Activated naive CD8-positive, alpha-beta T cell treated with anti-CD3 and anti-CD28 coated beads, Interleukin-2, amount 10 ng/mL, durations not matched to agents 7 days and 5 days (primary cell): ENCODE measurements at places on chromosomes 2 and 18. TPM values are rescaled to one million over a fixed set of nuclear protein-coding genes. Genes with fewer than 3 reads are reported as not detected.

DNA sequence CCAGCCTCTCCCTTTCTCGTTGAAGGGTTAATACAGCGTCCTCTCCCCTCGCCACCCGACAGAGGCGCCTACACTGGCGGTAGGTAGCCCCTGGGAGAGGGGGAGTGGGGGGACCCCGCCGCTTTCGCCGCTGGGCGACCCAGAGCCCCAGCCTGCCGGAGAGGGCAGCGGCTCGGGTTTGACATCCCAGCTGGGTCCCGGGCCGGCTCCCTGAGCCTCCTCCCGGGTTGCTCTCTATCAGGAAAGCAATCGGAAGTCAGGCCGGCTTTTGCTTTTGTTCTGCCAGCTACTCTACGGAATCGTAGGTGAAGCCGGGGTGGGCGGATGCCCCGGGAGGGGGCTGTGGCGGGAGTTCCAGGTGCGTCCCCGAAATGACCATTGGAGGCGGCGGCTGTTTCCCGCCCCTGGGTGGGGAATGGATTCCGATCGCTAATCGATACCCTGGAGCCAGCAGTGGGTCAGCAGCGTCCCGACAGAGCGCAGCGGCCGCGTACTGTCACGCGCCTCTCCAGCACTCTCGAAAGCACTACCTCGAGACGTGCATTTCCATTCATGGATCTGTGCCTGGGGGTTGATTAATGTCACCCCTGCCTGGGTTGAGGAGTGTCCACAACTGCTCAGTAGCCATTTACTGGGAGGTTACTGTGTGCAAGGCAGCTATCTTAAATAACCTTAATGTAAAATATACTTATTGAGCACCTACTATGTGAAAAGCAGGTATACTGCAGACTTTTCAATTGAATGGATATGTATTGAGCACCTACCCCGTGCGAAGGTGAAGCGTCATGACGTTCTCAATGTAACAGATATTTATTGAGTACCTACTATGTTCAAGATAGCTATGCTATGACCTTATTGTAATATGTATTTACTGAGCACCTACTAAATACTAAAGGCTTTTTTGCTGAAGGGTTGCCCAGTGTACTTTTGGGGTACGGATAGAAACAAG lies 1.1 kb downstream of the MAPK4 start:
- H3K4me1 ChIP-seq: no peaks in the 10 kb centered on the region
- H3K36me3 ChIP-seq: no peaks in the 10 kb centered on the region
- peaks cover 49% of the 10 kb centered on the region for H3K27me3 ChIP-seq
- no peak overlapping the region for H3K27ac ChIP-seq

GRCh38 chr18:63949068-63949737 lies at the start of gene HMSD:
TSS of gene HMSD (plus strand) at chr18:63949301. CDS start at chr18:63953456, 4,155 bp downstream.
- no peak within 1 kb of the TSS for H3K27ac ChIP-seq
- no peaks in the 10 kb centered on the region for H3K36me3 ChIP-seq
- H3K4me3 ChIP-seq: peak within 1 kb of the TSS; percentile 54
- peaks cover 36% of the 10 kb centered on the region for H3K27me3 ChIP-seq
- DNase-seq: peak; percentile 53

- no peak overlapping the region for H3K4me3 ChIP-seq
- H3K36me3 ChIP-seq: peaks cover 8% of the 10 kb centered on the region
- no peak for DNase-seq
- no peak overlapping the region for H3K27ac ChIP-seq
Measured at GRCh38 chr2:143957321-143957720, 562.6 kb downstream of the ZEB2 start.

DNA sequence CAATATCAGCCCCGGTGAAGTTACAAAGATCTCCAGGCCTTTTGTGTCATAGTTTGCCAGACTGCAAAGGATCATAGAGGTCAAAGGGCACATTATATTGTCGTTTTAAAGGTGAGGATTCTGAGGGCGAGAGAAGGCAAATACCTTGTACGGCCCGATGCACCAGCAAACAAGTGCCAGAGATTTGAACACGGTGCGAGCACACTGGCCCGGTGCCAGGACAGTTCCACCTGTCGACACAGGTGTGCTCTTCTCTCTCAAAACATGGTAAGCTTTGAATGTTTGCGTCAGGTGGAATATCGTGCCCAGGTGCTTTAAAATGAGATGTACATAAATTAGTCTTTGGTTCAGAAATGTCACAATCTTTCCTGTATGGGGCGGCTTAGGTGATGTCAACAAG lies 776.1 kb upstream of the ID2 start:
- H3K36me3 ChIP-seq: peaks cover 3% of the 10 kb centered on the region
- H3K4me1 ChIP-seq: peaks cover 4% of the 10 kb centered on the region
- no peak overlapping the region for H3K27ac ChIP-seq
- DNase-seq: no peak
- H3K27me3 ChIP-seq: peaks cover 3% of the 10 kb centered on the region

GRCh38 chr18:79558196-79558932 lies 121.2 kb upstream of the CTDP1 start:
- H3K27me3 ChIP-seq: peaks cover 3% of the 10 kb centered on the region
- H3K27ac ChIP-seq: peak overlapping the region; percentile 16
- H3K4me3 ChIP-seq: no peak overlapping the region

GRCh38 chr2:112795774-112796173 lies 11.5 kb upstream of the IL1A start:
- H3K27me3 ChIP-seq: peaks cover 3% of the 10 kb centered on the region
- peaks cover 17% of the 10 kb centered on the region for H3K36me3 ChIP-seq
- H3K4me1 ChIP-seq: peaks cover 37% of the 10 kb centered on the region
- H3K27ac ChIP-seq: no peak overlapping the region

DNA sequence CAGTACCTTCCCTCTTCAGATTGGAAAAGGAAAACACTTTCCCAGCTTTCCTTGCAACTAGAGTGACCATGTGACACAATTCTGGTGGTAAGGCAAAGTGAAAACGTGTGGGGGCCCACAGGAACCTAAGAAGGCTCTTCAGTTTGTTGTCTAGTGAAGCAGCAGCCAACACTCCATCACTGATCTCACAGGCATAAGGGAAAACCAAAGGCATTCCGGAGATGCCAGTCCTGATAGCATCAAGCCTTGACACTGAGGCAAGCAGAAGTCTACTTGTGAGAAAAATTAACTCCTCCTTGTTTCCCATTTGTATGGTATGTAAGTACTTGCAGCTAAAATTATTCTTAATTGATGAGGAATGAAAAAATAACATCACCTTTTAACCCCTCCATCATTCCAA lies 88.3 kb downstream of the ETAA1 start:
- no peaks in the 10 kb centered on the region for H3K27me3 ChIP-seq
- H3K27ac ChIP-seq: no peak overlapping the region
- no peaks in the 10 kb centered on the region for H3K36me3 ChIP-seq
- H3K4me1 ChIP-seq: peaks cover 3% of the 10 kb centered on the region
- DNase-seq: no peak

DNA sequence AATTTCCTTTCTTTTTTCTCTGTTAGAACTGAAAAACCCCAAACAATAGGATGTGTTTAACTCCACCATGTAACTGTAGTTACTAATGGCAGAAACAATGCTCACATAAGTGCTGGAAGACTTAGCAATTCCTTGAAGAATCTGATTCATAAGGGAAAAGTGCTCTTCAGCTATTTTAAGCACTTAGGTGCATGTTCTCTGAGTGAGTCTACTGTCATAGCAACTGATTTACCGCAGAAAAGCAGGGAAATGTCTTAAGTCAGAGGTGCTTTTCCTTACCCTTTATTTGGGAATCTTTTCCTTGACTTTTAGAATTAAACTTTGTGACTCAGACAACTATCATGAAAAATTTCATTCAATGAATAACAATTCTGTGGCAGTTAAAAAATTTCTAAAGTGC lies 65.4 kb upstream of the NABP1 start:
- no peaks in the 10 kb centered on the region for H3K27me3 ChIP-seq
- peaks cover 9% of the 10 kb centered on the region for H3K36me3 ChIP-seq
- H3K4me3 ChIP-seq: no peak overlapping the region
- H3K27ac ChIP-seq: no peak overlapping the region
- DNase-seq: no peak

DNA sequence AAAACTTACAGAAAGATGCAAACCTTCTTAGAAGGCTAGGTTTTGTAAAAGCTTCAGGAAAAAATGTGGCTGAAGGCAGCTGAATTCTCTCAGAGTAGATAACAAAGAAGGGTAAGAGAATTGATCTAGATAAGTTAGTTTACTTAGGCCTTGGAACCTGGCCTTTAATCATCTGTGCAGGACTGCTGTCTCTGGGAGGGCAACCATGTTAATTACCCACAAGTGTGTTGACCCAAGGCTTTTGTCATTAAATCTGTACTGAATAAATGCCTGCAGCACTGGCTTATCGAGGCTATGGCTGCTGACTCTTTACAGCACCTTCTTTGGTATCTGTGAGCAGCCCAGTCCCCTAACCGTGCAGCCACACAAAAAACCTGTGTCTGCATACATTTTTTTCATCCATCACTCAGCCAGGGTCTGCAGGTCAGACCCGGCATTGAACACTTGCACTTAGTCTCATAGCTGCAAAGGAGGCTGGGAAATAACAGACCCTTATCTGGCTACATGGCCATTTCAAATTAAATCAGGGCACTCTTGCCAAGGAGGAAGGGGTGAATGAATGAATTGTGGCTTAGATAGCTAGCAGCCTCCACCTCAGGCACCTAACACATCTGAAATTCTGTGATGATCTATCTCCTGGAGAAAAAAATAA lies 120.2 kb upstream of the MSH2 start:
- H3K27me3 ChIP-seq: peaks cover 10% of the 10 kb centered on the region
- H3K27ac ChIP-seq: no peak overlapping the region
- no peaks in the 10 kb centered on the region for H3K36me3 ChIP-seq
- no peak overlapping the region for H3K4me3 ChIP-seq

DNA sequence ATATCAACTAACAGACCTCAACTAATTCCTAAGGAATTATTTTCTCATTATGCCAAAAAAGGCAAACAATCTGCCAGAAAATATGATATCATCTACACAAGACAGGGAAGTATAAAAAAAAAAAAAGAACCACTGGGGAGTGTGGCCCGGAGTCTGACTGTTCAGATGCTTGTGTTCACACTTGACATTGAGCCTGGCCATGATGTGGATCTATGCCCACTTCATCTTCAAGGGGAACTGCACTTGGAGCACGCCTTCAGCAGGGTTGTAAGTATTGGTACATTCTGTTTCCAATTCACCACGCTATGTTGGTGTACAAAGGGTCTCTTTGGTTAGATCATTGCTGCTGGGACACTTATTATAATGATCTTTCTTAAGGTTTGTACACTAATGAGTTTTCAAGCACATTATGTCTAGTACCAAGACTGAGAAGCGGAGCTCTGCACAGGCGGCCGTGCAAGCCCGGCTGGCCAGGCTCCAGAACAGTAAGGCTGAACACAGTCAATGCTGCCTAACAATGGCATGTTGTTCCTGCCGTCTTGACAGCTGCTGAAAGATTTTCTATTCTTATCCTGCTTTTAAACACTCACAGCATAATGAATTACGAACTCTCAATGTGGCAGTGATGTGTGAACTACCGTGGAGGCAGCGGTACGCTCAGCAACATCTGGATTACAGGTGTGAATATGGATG lies 788.4 kb upstream of the SOX11 start:
- H3K4me3 ChIP-seq: no peak overlapping the region
- H3K4me1 ChIP-seq: no peaks in the 10 kb centered on the region
- no peak overlapping the region for H3K27ac ChIP-seq
- no peaks in the 10 kb centered on the region for H3K27me3 ChIP-seq
- DNase-seq: no peak

DNA sequence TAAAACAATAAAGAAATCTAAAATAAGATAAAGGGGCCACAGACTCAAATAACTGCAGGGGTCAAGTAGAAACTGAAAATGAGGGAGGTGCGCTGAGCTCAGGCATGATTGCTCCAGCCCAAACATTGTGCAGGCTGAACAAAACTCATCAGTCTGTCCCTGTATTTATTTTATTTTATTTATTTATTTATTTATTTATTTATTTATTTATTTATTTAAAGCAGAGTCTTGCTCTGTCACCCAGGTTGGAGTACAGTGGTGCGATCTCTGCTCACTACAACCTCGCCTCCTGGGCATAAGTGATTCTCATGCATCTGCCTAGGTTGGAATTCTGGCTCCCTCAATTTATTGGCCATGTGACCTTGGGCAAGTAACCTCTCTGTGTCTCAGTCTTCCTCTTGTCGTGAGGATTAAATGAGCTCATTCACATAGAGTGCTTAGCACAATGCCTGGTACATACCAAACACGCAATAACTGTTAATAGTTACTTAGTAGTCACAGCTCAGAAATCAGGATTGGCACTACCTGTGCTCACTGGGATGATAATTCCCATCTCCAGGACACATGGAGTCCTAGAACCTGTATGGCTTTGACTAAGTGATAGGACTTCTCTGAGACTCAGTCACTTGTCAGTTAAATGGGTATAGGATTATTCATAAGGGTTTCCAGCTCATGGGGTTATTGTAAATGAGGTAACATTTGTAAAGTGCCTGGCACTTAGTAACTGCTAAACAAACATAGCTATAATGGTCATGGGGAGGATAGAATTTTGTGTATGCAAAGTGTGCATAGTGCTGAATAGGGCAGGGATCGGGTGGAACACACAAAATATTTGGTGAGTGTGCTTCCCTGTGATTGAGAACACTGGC lies 6.0 kb downstream of the SPEG start:
- peaks cover 34% of the 10 kb centered on the region for H3K27me3 ChIP-seq
- H3K27ac ChIP-seq: peak overlapping the region; percentile 51
- H3K36me3 ChIP-seq: no peaks in the 10 kb centered on the region
- peaks cover 7% of the 10 kb centered on the region for H3K4me1 ChIP-seq
- no peak for DNase-seq

DNA sequence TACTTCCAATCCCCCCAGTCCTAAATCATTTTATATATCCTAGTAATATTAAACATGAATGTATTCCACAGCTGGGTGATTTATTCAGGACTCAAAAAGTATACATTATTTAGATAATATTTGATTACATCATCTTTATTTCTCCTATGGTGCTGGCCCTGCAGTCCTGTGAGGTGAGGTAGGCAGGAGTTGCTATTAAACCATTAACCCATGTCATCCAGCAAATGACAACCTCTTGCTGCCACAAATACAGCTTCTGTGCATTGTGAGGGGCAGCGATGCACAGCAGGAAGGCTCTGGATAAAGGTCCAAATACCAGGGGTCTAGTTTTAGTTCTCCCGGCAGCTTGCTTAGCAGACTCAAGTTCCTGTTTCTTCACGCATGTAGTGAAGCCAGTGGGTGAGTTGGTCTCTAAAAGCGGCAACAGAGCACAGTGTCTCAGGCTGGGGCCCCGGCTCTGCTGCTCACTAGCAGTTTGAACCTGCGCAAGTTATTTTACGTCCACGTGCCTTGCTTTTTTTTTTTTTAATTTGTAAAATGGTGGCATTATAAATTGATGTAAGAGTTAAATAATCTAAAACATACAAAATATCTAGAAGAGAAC lies 36.1 kb downstream of the INSIG2 start:
- no peak overlapping the region for H3K27ac ChIP-seq
- H3K4me1 ChIP-seq: no peaks in the 10 kb centered on the region
- H3K4me3 ChIP-seq: no peak overlapping the region
- H3K36me3 ChIP-seq: no peaks in the 10 kb centered on the region
- no peak for DNase-seq

DNA sequence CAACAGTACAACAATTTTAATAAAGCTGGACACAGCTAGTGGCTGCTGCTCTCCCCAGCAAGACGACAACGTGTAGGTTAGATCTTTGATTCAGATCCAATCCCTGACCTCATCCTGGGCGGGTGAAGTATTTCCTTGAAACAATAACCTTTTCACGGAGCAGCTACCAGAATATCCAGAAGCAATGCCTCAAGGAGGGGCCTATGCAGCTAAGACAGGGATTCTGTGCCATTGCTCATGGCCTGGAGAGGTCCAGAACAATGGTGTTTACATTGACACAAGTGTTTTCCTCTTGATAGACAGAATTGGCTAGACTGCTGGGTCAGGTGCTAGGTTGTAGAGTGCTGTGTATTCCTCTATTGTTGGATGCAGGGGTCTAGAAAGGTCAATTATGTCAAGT lies 520.1 kb downstream of the BCL11A start:
- no peaks in the 10 kb centered on the region for H3K27me3 ChIP-seq
- DNase-seq: no peak
- H3K36me3 ChIP-seq: no peaks in the 10 kb centered on the region
- no peaks in the 10 kb centered on the region for H3K4me1 ChIP-seq
- no peak overlapping the region for H3K4me3 ChIP-seq

LINC00305 gene
- total RNA-seq: not detected
